ENCODE measurements at places on chromosomes 6 and 20. TPM values are rescaled to one million over a fixed set of nuclear protein-coding genes. Genes with fewer than 3 reads are reported as not detected.

Gene RBCK1
- total RNA-seq: 138 TPM

Gene KCNK16
- not detected for total RNA-seq

Gene NUP153
- 27.5 TPM for total RNA-seq

Gene PAX1
- total RNA-seq: not detected

Gene RGS17
- 7.4 TPM for total RNA-seq

Gene SMOC2
- total RNA-seq: not detected

Gene DAAM2
- 0.04 TPM for total RNA-seq

Gene MICA
- total RNA-seq: 30.3 TPM

Gene NOL7
- 69.0 TPM for total RNA-seq

Gene ADGRF5
- not detected for total RNA-seq

Gene TXLNB
- total RNA-seq: not detected

Gene GRM4
- 0.21 TPM for total RNA-seq

Gene MDFI
- total RNA-seq: 0.89 TPM

Gene GJA10
- not detected for total RNA-seq

Gene RALY
- 159 TPM for total RNA-seq
